ENCODE measurements at places on chromosomes 1 and 21.

DNA sequence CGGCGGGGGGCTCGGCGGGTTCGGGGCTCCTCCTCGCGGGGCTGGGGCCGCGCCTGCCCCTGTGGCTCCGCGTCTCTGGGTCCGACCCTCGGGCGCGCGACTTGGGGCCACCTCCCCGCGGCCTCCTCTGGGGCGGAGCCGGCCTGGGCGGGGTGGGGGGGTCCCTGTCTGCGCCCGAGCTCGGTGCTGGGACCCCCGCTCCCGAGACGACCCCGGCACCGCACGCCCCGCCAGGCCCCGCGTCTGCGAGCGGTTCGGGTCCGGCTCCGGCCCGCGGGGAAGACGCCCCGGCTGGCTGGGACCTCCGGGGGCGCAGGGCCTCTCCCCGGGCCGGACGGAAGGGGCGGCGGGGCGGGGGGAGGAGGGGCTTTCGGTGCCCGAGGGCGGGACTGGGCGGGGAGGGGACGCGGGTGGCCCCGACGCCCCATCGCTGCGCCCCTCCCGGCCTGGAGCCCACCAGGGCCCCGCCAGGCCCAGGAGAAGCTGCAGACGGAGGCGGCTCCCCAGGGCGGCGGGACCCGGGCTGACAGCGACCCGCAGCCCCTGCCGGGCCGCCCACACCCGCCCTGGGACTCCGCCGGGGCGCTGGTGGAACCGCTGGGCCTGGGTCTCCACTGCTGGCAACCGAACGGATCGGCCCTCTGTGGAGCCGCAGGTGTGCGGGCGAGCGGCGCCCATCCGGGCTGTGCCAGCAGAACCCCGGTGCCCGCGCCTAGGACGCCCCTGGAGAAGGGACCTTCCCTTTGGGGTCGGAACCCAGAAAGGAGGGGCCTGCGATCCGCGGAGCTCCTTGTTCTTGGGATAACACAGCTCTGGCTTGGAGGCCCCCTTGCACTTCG is 610 bp downstream of the COL6A2 start:
- no peak for DNase-seq

DNA sequence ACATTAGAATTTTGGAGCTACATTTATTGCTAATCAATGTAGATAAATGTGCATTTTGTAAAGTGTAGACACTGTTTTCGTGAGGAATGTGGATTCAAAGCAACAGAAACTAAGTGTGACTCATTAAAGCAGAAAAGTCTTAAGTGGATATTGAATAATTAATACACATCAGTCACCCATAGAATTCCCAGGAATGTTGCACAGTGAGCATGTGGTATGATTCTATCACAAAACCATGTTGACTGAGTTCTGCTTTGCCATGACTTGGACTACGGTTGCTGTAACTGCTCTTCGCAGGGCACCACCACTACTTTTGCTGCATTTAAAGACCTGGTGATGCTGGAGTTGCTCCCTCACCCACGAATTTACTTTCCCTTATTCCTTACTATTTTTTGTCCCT is 471.8 kb downstream of the KCNT2 start:
- no peak for DNase-seq

DNA sequence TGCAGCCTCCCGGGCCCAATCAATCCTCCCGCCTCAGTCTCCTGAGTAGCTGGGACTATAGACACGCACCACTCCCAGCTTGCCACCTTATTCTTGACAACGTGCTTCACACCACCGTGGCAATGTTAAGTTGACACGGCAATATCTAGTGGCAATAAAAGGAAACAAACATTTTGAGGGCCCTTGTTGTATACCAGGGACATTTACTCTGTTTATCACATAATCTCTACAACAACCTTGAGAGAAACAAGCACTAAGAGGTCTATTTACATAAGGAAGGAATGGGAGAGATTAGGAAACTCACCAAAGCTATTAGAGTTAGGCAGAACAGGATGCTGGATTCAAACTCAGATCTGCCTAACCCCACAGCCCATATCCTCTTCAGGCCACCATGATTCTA is 3.1 kb downstream of the KLHDC8A start:
- no peak for DNase-seq

- DNase-seq: no peak
These were observed 1.0 kb downstream of the MSH4 start for GRCh38 chr1:75797606-75798216.

GRCh38 chr1:19341201-19342061 is 29.3 kb downstream of the SLC66A1 start:
- peak; percentile 74 for DNase-seq

- no peak for DNase-seq
These were observed 27.6 kb downstream of the NIPAL3 start for GRCh38 chr1:24443241-24443656.

- DNase-seq: no peak
These were observed 50.0 kb upstream of the TARDBP start for GRCh38 chr1:10962483-10962882.

GRCh38 chr1:3943123-3943431 is 43.0 kb upstream of the C1orf174 start:
- no peak for DNase-seq

GRCh38 chr1:86916752-86917151 is 2.3 kb downstream of the HS2ST1 start:
- DNase-seq: no peak

DNA sequence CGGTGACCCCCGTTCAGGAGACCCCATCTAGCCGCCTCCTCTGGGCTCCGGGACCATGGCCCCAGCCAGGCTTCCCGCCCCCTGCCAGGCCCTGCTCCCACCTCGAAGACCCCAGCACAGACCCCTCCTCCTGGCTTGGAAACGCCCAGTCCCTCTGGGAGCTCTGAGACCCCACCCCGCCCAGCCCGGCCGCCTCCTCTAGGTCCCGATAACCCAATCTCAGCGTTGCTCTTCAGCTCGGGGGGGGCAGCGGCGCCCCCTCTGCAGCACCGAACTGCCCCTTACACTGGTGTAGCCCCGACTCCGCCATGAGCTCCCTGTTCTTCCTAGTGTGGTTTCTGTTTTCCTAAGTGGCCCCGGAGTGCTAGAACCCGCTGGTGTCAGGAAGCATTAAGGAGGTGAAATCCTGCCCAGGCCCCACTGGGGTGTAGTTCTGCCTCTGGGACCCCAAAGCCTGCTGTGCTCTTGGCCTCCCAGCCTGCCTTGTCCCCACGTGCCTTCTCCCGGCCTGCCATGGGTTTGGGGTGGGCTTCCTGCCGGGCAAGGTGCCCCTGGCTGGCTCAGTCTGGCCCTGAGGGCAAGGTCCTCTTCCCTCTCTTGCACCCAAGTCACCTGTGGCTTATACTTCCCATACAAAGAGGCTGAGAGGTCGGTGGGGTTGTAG is 10.7 kb upstream of the MMEL1 start:
- peak; percentile 2 for DNase-seq

GRCh38 chr1:109634771-109635750 is 15.4 kb downstream of the AMPD2 start:
- no peak for DNase-seq

DNA sequence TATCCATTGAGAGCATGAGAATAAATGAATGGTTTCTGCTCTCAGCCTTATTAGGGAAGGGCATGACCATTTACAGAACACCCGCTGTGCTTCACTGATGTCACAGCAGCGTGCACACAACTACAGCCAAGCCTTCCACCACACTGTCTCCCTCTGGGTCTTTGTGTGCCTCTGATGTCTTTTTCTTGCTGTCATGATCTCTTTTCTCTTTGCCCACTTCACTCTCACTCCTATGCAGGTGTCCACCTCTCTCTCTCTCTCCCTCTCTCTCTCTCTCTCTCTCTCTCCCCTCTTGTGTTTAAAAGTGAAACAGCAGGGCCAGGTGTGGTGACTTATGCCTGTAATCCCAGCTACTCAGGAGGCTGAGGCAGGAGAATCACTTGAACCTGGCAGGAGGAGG is 232.5 kb upstream of the JUN start:
- no peak for DNase-seq

DNA sequence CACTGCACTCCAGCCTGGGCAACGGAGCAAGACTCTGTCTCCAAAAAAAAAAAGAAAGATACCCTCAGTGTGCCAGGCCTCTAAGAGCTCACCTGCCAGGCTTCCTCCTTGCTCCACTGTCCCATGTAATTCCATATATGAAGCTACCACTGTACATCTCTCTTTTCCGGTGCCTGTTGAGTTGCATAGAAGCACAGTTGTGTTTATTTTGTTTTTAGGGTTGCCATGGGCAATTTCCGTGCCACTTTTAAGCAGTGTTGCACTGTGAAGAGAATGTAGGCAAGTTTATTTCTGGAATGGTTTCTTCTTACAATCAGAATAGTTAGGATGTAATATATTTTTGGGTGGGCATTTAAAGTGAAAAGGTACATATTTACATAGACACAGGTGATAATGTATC is 23.3 kb downstream of the MR1 start:
- DNase-seq: no peak

- DNase-seq: no peak
These were observed 109.2 kb downstream of the OSBPL9 start for GRCh38 chr1:51726051-51726450.

DNA sequence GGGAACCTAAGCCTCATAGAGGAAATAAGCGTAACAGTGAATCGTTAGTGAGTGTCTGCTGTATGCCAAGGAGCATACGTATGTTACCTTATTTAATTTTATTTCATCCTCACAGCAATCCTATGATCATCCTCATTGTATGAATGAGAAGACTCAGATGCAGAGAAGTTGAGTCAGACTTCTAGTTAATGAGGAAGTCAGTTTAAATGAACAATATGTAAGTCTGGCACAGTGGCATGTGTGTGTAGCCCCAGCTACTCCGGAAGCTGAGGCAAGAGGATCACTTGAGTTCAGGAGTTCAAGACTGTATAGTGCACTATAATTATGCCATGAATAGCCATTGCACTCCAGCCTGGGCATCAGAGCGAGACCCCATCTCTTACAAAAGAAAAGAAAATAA is 148.0 kb downstream of the ZZZ3 start:
- DNase-seq: no peak

DNA sequence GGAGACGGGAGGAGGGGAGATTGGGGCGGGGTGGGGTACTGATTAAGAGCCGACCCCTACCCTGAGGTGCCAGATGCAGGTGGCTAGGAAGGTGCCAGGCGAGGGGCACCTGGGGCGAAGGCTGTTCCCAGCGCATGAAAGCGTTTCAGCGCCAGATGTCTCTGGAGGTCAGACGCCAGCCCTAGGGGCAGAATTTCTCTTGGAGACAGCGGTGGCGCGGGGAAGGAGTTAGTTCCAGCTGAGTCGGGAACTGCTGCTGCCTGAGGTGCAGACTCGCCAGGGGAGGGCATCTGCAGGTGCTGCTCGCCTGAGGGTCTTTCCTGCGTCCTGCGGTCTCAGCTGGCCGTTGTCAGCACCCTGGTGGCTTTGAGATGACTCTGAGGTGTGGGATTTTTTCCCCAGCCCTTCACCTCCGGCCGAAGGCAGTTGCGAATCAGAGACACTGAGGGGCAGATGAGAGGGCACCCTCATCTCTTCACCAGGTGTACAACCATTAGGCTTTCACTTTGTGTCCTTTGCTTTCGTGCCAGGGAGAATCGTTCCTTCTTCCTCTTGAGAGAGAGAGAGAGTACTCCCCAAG is 539 bp downstream of the CGN start:
- DNase-seq: no peak

- no peak for DNase-seq
These were observed 1389.6 kb downstream of the KCNT2 start for GRCh38 chr1:195218428-195219212.

DNA sequence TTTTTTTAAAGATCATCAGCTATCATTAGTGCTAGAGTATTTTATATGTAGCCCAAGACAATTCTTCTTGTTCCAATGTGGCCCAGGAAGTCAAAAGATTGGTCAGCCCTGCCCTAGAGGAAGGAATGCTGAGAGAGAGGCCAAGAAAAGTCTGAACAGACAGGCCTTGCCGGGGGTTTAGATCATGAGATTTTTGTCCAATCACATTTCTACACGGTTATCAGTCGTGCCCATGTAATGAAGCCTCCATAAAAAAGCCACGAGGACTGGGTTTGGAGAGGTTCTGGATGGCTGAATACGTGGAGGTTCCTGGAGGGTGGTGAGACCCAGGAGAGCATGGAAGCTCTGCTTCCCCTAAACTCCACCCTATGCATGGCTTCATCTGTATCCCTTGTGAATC is 24.3 kb upstream of the ENO1 start:
- no peak for DNase-seq

GRCh38 chr1:116794804-116795481 is 40.7 kb downstream of the CD2 start:
- no peak for DNase-seq

DNA sequence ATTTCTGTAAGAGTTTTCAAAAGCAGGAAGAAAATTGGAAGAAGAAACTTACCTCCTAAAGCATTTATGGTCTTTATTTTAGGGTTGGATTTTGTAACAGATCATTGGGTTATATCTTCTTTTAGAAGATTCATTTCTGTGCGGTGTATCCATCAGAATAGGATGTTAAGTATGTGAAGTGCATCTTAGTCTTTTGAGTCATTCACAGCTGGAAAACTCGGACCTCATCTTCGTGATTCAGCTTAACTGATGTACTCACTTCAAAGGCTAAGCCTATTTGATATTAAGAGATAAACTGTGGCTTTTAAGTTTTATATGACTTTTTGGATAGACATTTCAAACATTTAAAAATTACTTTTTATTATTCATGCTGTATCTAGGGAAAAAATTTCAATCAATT is 56.3 kb downstream of the GIPC2 start:
- no peak for DNase-seq

DNA sequence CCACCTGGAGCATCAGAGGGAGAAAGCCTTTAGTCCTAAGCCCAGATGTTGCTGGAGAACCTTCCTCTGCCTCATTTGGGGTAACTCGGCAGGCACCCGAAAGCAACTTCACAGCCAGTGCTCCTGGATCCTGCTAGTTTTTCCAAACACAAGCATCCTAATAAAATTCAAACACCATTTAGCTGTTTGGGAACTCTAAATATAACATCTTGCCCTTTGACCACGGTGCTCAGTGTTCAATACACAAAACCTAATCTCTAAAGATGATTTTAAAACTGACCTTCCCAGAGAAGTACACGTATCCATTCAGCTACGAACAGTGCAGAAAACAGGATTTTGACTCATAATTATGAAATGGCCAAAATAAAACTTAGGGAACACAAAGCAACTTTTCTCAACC is 40.3 kb downstream of the PROX1 start:
- no peak for DNase-seq

DNA sequence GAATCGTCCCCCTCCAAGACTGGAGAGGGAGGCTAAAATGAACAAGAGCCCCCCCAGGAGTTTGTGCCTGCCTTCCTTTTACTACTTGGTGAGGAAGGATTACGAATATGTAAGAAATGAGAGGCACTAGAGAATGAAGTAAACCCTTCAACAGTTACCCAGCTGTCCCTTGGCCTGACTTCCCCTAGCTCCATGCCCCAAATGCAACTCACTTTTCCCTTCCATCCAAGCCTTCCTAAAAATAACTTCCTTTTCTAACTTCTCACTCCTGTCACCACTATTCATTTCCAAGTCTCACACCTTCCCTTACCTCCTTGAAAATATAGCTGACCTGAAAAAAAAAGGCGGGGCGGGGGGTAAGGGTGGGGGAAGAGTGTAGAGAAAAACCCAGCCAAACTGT is 96.6 kb upstream of the HNRNPU start:
- no peak for DNase-seq
